Cerebellar nuclear complex (tissue), 1 donor: ENCODE measurements at places on chromosomes 4 and X.

DNA sequence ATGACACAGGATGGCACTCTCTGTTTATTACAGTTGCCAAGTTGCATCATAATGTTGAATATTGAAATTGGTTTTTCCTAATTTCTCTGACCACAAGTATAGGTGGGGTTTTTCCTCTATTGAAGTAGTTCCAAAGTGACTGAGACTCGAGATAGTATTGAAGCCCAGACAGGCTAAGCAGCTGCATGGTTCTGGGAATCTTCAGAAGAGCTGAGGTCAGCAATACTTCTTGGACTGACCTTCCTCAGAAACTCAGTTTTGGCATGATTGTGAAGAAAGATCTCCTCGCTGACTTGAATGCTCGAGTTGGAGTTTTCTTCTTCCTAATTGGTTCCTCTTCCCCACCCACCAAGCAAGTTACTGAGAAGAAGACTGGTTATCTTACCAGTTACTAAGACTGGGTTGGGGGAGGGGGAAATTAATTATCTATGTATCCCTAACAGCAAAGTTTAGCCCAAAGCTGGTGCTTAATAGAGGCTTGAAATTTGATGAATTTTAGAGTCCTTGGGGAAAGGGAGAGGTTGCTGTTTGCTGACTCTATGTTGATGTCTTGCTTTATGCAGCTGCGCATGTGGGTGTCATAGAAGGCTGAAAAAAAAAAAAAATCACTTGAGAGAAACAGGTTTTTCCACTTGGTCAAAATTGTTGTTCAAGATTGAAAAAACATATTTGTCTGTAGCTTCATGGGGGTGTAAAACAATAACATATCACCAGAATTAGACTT lies 91.1 kb downstream of the P2RY10 start:
- no peak for DNase-seq

DNA sequence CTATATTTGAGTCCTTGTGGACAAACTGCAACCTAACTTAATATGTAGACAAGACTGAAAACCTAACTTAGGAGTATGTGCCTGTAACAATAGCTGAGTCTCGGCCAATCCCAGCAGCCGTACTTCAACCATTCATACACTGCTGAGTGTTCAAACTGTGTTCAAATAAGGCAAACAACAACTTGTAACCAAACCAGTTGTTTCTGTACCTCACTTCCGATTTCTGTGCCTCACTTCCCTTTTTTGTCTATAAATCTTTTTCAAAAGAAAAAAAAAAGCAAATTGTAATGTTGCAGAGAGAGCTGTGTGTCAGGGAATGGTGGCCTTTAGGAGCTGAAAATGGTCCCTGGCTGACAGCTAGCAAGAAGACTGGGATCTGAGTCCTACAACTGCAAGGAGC lies 46.0 kb downstream of the GEMIN8 start:
- DNase-seq, result no peak

GRCh38 chr4:168978001-168978700 lies 31.9 kb downstream of the CBR4 start:
- DNase-seq, result no peak

DNA sequence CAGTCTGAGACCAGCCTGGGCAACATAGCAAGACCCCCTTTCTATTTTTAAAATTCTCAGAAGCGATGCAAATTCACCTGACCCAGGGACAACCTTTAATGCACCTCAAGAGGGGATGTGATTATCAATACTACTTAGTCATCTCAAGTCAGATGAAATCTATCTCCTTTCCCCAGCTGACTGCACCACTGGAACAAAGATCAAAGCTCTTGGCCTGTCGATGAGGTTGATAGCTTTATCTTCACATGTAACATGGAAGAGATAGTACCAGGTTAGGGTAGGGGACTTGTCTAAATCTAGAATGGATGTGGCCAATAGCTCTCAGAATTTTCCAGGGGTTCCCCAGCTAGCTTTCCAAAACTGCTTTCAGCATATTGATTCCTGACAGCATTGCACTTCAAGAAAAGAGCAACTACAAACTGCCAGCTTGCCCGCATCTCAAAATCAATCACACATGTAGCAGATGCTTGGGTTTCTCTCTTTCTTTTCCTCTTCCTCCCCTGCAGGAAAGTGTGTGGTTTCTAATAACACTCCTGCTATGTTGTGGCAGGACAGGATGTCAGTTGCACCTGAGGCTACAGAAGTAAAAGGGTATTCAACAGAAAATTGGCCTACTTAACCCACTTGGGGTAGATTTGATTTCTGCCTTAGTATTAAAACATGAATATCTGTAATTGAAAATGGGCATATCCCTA lies 12.2 kb upstream of the TMEM164 start:
- no peak for DNase-seq

DNA sequence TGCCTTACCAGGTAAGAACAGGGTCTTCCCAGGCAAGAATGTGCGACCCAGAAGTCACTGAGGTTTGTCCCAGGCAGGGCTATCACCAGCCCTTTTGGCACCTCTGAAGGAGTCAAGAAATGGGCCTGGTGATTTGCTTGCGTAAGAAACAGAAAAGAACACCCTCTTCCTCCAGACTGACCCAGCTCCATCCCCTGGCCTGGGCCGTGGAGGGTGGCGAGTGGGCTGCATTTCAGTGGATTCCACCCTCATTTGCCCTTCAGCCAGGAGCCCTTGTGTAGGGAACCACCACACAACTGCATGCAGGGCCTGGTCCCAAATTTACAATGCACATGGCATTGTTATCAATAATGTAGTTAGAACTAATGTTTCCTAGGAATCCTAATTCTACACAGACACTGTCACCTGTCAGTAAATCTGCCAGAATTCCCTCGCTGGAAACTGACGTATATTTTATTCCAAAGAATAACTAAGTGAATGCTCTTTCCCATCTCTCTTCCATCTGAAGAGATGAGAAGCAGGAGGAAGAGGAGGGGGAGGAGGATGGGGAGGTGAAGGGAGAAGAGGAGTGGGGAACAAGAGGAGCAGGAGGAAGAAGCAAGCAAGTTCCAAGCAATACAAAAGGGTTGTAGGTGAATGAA lies 46.6 kb downstream of the TSPAN5 start:
- no peak for DNase-seq

DNA sequence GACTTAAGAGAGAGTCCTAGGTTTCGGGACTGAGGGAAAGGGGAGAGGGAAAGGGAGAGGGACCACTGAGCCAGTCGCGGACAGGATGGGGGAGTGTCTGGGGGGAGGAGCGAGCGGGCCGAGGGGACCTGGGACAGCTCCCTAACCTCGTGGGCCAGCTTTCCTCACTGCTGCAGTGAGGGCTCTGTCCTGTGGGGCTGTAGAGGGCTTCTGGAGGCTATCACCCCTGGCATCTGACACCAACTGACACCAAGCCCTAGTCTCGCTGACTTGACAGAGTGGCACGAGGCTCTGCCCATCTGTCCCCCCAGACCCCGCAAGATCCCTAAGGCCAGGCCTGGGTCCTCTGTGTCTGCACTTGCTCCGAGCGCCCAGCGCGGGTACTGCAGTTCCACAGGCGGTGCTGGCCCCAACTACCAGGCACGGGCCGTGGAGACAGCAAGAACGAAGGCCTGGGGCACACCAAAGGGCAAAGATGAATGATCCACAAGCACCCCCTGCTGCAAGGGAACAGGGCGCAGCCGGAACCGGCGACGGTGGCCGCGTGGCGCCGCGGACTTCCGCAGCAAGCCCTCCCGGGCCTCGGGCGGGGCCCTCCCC lies 465 bp downstream of the HAUS7 start:
- DNase-seq, result no peak

GRCh38 chr4:148057516-148057915 lies 325.6 kb downstream of the ARHGAP10 start:
- no peak for DNase-seq

- DNase-seq, result no peak
Observed at GRCh38 chr4:79679859-79680258, 271.8 kb upstream of the GK2 start.

DNA sequence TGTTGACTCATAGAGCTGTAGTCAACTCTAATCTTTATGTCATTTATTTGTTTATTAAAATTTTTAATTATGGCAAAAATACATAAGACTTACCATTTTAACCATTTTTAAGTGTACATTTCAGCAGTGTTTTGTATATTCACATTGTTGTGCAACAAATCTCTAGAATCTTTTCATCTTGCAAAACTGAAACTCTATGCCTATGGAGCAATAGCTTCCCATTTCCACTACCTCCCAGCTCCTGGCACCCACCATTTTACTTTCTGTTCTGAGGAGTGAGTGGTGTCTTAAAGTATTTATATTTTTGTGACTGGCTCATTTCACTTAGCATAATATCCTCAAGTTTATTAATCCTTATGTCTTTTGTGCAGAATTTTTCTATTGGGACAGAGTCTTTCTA lies 181.0 kb downstream of the GPAT3 start:
- DNase-seq, result no peak

GRCh38 chr4:185821029-185821419 lies 9.0 kb upstream of the SORBS2 start:
- no peak for DNase-seq

- no peak for DNase-seq
Observed at GRCh38 chr4:139028191-139028661, 12.6 kb downstream of the NOCT start.

GRCh38 chrX:70034646-70035045 lies 15.1 kb downstream of the AWAT2 start:
- DNase-seq, result no peak

- no peak for DNase-seq
Observed at GRCh38 chr4:181877329-181877848, 365.8 kb upstream of the TENM3 start.

DNA sequence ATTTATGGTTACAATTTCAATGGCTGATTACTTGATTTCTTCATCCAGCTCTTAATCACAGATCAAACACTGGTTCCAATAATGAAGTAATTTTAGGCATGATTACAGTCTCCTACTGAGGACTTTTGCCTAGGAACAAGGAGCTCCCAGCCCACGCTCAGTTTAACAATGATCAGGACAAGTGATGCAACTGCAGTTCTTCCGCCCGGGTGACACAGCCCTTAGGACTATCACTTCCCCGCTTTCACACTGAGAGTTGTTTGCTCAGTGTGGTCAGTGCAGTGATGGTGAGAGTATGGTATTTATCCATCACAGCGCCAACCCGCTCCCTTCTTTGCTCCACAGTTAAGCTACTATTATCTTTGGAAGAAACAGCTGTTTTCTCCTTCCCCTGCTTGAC lies 203.2 kb upstream of the MBNL3 start:
- no peak for DNase-seq

GRCh38 chr4:127822430-127822829 lies 40.3 kb downstream of the HSPA4L start:
- no peak for DNase-seq

- no peak for DNase-seq
Observed at GRCh38 chrX:41823402-41823801, 99.4 kb downstream of the GPR82 start.

DNA sequence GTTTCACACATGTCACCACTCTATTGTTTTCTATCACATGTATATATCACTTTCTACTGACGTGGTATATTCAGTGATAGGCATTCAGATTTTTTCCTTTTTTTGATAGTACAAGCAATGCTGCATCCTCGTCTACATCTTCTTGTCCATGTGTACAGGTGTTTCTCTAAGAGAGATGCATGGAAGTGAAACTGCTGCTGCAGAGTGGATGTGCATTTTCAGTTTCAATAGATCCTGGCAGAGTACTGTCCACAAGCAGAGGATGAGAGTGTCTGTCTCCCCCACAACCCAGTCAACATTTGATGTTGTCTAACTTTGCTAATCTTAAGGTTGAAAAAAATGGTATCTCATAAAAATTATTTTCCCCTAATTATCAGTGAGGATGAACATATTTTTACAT lies 194.0 kb upstream of the CASK start:
- no peak for DNase-seq

DNA sequence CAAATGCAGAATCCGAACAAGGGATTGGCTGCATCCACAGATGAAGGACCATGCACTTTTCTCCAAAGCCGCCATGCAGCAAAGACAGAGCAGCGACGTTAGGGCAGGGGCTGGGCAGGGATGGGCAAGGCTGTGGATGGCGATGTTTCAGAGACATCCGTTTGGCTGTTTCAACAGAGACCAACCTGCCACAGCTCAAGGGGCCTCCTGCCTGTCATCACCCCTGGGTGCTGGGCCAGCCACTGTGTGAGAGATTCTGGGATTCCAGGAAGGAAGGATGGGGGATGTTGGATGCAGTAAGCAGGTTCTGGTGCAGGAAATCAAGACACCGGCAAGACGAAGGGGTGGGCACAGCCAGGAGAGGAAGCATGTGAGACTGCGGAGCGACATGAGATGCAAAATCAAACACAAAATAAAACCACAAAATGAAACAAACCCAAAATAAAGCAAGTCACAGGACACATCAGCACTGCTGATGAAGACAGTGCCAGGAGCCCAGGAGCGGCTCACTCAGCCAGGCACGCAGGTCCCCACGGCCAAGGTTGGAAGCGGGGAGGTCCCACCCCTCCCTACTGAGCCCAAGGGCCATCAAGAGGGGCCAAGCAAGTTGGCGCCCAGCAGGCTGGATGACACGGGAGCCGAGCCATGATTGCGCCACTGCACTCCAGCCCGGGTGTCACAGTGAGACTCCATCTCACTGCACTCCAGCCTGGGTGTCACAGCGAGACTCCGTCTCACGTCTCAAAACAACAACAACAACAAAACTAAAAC lies 68.1 kb downstream of the FAM53A start:
- no peak for DNase-seq

GRCh38 chr4:138598226-138598625 lies 356.1 kb upstream of the SLC7A11 start:
- DNase-seq, result no peak

- no peak for DNase-seq
Observed at GRCh38 chrX:42754115-42754514, 23.8 kb downstream of the PPP1R2C start.

GRCh38 chr4:166895771-166896170 lies 338.5 kb downstream of the SPOCK3 start:
- DNase-seq, result no peak

- no peak for DNase-seq
Observed at GRCh38 chr4:95701500-95702170, 138.3 kb upstream of the PDHA2 start.

- no peak for DNase-seq
Observed at GRCh38 chr4:113050837-113051236, 1.4 kb downstream of the ANK2 start.

- no peak for DNase-seq
Observed at GRCh38 chrX:11944501-11944900, 186.5 kb downstream of the MSL3 start.

- no peak for DNase-seq
Observed at GRCh38 chrX:53086464-53086863, 4.3 kb downstream of the TSPYL2 start.

GRCh38 chr4:7323872-7324650 lies 110.7 kb downstream of the PSAPL1 start:
- DNase-seq, result peak; percentile 64

DNA sequence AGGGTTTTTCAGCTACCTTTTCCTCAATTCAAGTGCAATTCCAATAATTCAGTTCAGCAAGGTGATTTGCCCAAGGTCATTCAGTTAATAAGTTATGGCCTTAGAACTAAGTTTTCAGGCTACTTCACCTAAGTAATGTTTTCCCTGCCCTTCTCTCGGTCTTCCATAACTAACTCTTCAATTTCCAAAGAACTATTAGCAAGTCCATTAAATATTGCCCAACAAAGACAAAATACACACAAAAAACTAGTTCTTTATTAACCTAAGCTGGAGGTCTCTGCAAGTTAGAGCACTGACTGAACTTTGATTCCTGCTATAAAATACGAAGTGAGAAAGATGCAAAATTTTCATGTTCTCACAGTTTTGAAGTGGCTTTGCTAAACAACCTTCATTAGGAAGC lies 26.8 kb upstream of the GK start:
- no peak for DNase-seq

- DNase-seq, result no peak
Observed at GRCh38 chr4:170259631-170260153, 169.9 kb upstream of the AADAT start.
